ENCODE measurements at places on chromosomes 2 and 18.
A peak's percentile ranks its signal among the peaks of the same experiment; 100 is the strongest.

DNA sequence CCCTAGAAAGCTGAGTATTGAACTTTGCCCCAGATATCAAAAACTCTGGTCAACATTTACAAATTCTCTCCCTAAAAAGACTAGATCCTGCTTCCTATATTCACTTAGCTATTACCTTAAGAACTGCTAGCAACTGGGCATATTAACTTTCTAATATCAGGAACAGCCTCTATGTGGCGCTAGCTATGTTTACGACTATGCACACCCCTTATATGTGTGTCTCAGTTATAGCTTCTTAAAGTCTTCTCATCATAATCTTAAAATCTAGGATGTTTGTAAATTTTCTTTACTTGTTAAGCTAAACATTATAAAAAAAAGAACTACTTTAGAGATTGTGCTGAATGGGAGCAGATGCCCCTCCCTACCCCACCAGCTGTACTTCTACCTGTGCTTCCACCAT is 1.7 kb upstream of the STAMBP start:
- no peak for DNase-seq

DNA sequence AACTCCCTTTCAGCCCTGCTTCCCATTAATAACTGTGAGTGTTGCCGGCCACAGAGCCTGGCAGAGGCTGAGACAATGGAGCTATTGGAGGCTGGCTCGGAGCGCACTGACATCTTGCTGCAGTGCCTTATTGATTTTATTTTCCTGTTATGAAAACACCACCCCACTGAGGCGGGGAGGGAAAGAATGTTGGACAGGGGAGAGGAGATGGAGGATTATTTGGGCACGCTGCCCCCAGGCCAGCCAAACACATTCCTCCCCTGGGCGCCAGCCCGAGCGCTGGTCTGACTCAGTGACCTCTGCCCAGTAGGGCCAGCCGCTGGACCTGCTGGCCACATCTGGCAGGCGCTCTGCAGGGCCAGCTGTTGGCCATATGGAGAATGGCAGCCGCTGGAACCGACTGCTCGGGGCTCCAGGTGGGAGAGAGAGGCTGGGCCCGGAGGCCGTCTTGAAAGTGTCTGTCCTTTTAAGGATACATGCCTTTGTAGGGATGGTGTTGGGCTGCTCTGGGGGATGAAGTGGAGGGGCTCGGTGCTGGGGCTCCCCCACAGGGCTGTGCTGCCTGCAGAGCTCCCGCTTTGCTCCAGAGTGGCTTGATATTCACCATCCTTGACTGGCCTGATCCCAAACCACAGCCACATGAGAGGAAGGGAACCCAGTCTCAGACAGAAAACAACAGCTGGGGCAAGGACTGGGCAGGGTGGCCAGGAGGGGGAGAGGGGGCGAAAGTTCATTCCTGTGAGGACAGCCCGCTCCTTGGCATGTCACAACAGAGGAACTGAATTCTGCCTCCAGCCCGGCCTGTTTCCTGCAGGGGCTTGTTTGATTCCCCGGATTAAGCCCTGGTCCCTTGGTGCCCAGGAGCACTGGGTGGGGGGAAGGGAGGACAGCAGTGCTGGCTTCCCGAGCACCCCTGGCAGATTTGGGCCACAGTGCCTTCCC is 179.0 kb downstream of the KLHL29 start:
- DNase-seq: no peak

DNA sequence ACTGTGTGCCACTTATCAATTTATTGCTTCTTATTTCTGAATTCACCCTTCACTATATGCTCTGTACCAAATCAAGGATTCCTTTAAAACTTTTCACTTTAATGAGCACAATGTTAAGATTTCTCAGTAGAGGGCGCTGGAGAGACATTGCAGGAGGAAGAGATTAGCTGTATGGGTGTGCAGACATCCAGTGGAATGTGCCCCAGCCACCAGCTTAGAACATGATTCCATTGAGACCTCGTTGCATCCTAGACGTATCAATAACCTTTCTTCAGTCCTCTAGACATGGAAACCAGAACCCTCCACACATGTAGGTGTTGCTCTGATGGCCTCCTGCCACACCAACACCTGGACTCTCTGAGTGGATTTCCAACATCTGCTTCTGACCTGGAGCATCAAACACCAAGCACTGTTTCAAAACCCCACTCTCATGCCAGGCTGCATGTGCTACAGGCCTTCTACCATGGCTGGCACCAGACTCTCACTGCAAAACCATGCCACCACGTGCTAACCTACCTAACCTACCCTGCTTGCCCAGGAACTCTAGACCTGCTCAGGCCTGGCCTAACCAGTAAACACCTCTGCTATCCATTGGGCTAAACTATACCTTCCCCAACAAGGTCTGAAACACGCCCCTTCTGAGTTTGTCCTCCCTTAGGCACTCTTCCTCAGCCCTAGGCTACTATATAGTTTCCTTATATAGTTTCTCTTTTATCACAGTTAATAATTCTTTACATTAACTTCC is 633.2 kb upstream of the PKDCC start:
- no peak for DNase-seq

DNA sequence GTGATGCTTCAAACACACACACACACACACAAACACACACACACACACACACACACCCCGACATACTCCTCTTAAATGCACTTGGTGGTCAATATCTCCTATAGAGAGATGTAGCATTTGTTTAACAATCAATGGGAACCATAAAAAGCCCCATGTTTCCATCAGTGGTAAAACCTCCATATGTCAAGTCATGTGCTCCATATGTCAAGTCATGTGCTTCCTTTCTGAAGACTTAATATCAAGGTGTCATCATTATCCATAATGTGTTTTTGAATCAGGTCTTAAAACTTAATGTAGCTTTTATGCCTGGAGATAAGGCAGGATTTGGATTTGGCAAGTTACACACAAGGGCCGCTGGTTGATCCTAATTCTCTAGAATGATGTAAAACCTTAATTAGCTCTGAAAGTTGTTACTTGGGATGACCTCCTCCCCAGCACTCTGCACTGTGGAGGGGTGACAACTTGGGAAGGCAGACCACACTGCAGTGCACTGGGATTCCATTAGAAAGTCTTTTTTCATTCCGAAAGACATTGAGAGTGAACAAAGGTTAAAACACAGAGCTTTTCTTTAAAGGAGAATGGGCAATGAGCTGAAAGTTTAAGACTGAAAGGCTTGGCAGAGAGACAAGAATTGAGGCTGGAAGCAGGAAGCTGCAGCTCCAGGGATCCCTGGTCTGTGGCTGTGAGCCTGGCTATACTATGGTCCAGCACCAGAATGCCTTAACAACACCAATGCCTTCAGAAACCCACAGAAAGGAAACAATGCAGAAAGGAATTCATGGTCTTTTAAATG is 26.4 kb downstream of the ALK start:
- DNase-seq: no peak

DNA sequence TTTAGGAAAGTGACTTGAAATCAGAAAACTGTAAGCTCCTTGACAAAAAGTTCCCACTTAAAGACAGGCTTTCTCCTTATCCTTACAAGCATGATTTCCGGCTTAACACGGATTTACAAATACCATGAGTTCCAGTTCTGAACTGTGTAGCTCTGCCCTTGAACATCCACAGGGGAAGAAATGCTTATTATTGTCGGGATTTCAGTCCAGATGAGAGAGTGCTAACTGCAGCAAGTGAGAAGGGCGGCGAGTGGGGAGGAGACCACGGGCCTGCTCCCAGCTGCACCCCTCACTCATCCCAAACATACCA is 73.1 kb downstream of the LRRC30 start:
- no peak for DNase-seq

DNA sequence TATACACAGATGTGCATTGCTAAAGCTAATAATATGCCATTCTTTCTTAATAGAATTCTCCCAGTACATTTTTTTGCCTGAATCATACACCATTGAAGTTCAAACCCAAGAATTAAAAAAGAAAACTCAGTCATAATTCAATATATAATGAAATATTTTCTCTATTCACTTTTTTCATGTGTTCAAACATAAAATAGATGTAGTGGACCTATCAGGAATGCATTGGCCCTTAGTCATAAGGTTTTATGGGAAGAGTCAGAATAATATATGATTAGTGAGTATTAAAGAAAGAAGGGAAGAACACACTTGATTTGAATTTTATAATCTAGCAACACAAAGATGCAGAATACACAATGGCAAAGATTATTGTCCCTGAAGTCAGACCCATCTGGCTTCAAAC is 297.0 kb upstream of the COL3A1 start:
- DNase-seq: no peak

DNA sequence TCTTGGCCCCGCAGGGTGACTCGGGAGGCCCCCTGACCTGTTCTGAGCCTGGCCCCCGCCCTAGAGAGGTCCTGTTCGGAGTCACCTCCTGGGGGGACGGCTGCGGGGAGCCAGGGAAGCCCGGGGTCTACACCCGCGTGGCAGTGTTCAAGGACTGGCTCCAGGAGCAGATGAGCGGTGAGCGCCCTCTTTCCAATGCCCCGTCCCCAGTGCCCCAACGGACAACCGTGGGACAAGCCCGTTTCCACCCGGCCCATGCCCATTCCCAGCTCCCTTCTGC is 2.6 kb upstream of the CHRND start:
- DNase-seq: no peak

DNA sequence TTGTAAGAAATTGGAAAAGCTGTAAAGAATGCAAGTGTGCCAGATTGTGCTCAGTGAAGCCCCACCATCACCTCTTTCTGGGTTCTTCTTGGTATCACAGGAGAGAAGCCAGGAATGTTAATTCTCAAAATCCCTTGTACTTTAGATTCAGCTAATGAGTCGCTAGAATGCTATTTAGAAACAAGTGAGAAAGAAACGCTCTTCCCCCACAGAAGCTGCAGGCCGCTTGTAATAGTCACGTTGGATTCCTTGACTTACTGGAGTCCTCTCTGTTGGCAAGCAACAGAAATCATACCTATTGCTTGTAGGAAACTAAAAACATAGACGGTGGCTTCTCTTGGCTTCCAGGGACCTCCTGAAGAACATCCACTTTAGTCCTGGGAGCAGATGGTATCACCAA is 375.6 kb upstream of the LRATD1 start:
- DNase-seq: no peak

- DNase-seq: no peak
These were observed 785.0 kb downstream of the NR4A2 start for GRCh38 chr2:155547571-155547970.

- no peak for DNase-seq
These were observed 257.3 kb upstream of the HNMT start for GRCh38 chr2:137706786-137707613.

GRCh38 chr2:24491542-24492420 is 727 bp downstream of the NCOA1 start:
- DNase-seq: no peak

GRCh38 chr2:81043681-81044080 is 739.1 kb upstream of the LRRTM1 start:
- DNase-seq: no peak

- DNase-seq: no peak
These were observed 112.8 kb upstream of the SLC39A10 start for GRCh38 chr2:195543902-195544894.

DNA sequence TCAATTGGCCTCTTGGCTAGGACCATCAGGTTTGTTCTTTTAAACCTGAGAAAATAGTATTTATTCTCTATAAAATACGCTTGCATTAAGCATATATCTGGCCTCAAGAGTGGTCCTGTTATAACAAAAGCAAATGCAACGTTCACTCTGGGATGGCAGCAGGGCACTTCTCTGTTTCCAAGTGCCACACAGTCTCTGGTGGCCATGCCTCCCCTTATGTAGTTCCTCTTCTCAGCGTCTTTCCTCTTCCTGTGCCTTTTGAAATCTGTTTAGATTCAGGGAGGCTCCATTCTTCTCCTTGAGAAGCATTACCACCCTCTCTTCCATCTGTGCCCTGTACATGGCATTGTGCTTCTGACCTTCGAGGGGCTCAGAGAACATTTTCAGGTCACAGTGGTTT is 51.9 kb downstream of the TSHZ1 start:
- DNase-seq: no peak

- no peak for DNase-seq
These were observed 313.5 kb upstream of the SLC39A10 start for GRCh38 chr2:195343540-195343939.

GRCh38 chr2:41955316-41956043 is 92.3 kb upstream of the PKDCC start:
- DNase-seq: no peak

- no peak for DNase-seq
These were observed 159.2 kb downstream of the FAM210A start for GRCh38 chr18:13566941-13567746.

GRCh38 chr2:7703048-7703447 is 785.8 kb downstream of the RNF144A start:
- no peak for DNase-seq

- DNase-seq: peak; percentile 13
These were observed 71.0 kb upstream of the ITM2C start for GRCh38 chr2:230793572-230794359.

GRCh38 chr18:56423626-56424025 is 214.8 kb downstream of the TXNL1 start:
- no peak for DNase-seq

DNA sequence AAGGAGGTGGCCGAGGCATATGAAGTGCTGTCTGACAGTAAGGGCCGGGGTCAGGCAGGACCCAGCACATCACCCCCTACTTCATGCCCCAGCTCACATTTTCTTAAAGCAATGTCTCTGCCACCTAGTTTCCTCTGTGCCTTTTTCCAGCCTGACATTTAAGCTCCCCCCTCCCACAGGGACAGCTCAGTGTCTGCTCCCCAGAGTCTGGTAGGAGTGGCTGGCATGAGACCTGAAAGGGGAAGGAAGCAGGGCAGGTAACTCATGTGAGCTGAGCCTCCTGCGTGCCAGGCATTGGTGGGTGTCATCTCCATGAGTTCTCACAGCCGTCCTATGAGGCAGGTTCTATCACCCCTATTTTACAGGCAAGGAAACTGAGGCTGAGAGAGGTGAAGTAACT is 1.5 kb downstream of the DNAJB2 start:
- DNase-seq: no peak

- no peak for DNase-seq
These were observed 1.6 kb downstream of the MTCL1 start for GRCh38 chr18:8706791-8707555.

DNA sequence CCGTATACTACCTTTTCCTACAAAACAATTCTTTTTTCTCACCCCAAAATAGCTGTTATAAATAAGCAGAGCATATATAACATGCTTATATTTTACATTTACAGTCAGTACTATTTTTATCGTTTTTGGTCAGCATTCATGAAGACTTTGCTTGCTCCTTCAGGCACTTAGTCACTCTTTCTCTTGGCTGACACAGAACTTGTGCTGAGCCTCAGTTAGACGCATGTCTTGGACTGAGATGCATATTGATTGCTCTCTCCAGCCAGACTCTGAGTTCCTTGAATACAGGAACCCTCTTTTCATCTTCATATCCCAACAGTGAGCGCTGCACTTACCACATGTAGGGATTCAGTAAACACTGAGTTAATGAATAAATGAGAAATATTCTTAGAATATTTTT is 158.3 kb downstream of the RTN4 start:
- DNase-seq: no peak

DNA sequence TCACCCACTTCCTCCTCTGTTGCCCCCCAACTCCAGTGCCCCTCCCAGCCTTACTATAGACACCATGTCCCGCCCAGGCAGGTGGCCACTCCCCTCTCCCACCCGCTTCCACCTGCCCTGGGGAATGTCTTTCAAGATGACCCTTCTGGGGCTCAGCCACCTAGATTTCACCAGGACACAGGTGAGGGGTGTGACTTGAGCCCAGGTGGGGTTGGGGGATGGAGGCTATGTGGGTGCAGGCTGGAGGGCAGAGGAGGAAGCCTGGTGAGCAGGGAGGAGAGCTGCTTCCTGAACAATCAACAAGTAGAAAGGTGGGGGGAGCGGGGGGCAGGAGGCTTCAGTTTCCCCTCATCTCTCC is 8.7 kb downstream of the ADRA2B start:
- no peak for DNase-seq

- no peak for DNase-seq
These were observed 414.3 kb upstream of the HS6ST1 start for GRCh38 chr2:128732976-128733431.

Data from esophagus squamous epithelium (tissue), 5 donors.